ENCODE measurements at places on chromosomes 7 and 10. TPM values are rescaled to one million over a fixed set of nuclear protein-coding genes. Genes with fewer than 3 reads are reported as not detected.

ADRA2A gene
- 1.2 TPM for polyA plus RNA-seq

TMEM225B gene
- polyA plus RNA-seq: 1.6 TPM

- no peak for DNase-seq
These were observed 12.1 kb upstream of the STK17A start for GRCh38 chr7:43570688-43571365.

DNA sequence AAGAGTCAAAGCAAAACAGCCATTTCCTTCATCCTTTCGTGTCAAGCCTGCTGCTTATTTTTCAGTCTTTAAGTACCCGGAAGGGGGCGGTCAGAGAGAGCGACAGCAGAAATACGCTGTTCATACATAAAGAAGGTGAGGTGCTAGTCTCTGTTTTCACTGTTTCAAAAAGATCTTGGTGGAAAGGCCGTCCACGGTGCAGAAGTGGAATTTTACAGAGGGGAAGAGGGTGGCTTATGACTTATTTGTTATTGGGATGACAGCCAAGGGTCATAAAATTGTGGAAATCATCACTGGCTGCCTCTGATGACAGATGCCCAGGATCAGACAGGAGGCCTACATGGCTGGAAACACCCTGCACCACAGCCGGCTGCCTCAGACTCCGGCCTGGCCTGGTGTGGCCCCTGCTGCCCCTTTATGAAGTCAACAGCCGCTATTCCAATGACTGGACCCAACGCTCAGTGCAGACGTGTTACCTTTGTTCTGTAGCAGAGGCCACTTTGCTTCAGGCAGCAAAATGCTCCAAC lies 57.0 kb downstream of the HIPK2 start:
- DNase-seq: no peak

GRCh38 chr10:112915590-112916572 lies 34.2 kb upstream of the TCF7L2 start:
- DNase-seq: no peak

- peak; percentile 63 for DNase-seq
These were observed 138.0 kb downstream of the CDH23 start for GRCh38 chr10:71534568-71535194.

DNA sequence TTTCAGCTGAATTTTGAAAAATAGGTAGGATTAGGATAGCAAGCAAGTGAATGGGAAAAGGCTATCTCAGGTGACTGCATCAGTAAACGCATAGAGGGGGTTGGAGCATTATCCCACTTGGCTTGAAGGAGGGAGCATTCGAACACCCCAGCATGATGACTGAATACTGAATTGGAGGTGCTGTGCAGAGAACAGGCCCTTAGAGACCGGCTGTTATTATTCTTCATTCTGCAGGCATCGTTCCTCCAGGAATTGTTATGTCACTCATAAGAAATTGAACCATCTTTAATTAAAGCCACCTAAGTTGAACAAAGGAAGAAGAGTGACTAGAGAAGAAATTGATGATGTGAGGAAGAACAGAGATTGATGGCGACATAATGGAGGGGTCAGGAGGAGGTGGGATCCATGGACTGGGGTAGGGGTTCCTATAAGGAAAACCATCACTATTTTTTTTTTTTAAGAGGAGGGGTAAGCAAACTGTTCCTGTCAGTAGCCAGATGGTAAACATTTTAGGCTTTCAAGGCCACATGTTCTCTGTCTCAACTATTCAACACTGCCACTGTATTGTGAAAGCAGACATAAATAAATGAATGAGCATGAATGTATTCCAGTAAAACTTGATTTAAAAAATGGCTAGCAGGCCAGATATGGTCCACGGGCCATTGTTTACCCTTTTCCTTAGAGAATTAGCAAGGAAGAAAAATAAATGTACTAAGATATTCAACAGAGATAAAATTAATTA lies 264.7 kb upstream of the TAC1 start:
- no peak for DNase-seq
